ENCODE measurements at places on chromosomes 16 and 17.

- DNase-seq: no peak
Observed at GRCh38 chr16:88448461-88449266, 4.4 kb upstream of the ZFPM1 start.

DNA sequence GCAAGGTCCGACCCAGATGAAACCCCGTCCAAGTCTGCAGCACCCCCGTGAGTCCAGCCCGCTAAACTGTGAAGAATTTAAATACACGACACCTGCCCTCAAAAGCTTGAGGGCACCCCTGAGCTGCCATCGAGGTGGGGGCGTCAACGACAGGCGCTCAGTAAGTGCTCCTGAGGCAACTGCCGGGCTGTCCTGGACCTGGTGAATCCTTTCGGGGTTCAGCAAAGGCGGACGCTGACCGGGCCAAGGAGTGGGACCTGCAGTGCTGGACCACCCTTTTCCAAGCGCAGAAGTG, 512 bp upstream of the ENDOV start:
- no peak for DNase-seq

- DNase-seq: no peak
Observed at GRCh38 chr16:71360378-71360777, 1.9 kb downstream of the CALB2 start.

DNA sequence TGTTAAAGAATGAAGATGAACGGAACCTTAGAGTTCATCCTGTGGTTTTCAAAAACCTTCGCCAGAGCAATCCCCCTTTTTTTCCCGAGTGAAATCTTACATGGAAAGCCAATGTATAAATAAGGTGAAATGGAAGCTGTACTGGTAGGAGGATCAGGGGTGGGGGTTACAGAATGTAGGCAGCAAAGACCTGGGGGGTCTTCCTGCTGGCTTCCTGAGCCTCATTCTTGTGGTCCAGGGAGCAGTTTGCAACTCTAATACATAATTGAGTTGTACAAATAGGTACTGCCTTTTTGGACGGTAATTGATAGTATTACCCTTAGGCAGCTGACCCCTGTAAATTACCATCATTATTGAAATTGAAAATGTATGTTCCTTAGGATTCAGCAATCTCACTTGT, 34.1 kb downstream of the KSR1 start:
- DNase-seq: no peak

GRCh38 chr16:75576384-75576811, 10.2 kb downstream of the GABARAPL2 start:
- DNase-seq: no peak

GRCh38 chr16:55640701-55641327, 15.0 kb upstream of the SLC6A2 start:
- no peak for DNase-seq

- no peak for DNase-seq
Observed at GRCh38 chr17:51860954-51861561, 297.5 kb downstream of the CA10 start.

DNA sequence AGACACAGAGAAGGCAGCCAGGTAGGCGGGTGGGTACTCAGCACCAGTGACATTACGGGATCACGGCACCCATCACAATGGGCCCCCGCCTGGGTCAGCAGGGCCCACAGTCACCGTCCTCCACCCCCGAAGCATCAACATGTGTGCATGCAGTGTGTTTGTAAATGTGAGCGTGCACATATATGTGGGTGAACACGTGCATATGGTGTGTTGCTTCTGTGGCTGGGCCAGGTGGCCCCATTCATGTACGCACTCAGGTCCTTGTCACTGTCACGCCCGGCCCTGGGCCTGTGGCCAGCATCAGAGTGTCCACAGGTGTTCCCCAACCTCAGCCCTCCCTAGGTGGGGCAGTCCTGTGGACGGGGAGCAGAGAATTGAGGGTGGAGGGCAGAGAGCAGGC, 37.1 kb downstream of the TNFRSF13B start:
- no peak for DNase-seq

DNA sequence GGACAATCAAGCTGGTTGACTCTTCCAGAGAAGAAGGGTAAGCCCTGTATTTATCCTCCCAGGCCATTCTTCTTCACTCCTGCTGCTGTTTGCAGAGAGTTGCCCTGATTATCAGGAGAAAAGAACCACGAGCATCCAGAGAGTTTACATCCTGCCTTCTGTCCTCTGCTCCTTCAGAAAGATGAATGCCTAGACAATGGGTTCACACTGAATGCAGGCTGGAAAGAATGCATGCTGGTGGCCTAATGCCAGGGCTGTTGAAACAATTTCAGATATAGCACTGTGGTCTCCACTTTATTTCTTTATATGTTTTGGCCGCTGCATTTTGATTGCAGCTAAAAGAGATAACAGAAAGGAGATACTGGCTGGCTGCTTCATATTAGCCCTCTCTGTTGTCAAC, 21.2 kb upstream of the HAS3 start:
- no peak for DNase-seq

DNA sequence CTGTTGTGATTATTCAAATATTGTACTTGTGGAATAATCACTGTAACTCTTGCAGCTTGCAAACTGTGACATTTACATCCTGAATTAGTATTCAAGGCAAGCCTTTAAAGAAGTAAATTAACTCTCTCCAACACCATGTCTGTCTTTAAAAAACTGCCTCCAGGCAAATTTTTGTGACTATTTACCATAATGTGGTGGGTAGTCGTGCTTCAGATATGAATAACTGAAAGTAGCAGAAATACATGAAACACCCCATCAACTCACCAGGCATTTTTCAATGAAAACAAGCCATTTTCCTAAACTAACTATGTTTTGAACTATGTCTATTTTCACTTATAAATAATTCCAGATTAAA, 217.4 kb upstream of the PSMD7 start:
- DNase-seq: no peak

DNA sequence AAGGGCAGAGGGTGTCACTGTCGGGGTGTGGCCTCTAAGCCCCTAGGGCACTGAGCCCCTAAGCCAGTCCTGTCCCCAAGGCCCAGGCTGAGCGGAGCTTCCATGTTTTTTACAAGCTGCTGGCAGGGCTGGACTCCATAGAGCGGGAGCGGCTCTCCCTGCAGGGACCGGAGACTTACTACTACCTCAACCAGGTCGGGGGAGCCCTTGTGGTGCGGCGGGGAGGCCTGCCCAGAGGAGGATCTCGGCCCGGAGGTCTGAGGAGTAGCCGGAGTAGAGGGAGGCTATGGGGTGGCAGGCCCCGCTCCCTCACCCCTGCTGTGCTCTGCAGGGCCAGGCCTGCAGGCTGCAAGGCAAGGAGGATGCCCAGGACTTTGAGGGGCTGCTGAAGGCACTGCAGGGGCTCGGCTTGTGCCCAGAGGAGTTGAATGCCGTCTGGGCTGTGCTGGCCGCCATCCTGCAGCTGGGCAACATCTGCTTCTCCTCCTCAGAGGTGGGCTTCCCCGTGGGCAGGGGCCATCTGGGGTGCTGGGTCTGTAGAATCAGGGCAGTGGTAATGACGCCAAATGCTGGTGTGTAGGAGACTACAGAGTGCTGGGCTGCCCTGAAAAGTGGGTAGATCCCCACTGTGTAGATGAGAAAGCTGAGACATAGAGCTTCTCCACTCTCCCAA, 4.9 kb downstream of the MYO15B start:
- no peak for DNase-seq

GRCh38 chr17:47844814-47845715, 4.0 kb upstream of the SCRN2 start:
- DNase-seq: no peak

DNA sequence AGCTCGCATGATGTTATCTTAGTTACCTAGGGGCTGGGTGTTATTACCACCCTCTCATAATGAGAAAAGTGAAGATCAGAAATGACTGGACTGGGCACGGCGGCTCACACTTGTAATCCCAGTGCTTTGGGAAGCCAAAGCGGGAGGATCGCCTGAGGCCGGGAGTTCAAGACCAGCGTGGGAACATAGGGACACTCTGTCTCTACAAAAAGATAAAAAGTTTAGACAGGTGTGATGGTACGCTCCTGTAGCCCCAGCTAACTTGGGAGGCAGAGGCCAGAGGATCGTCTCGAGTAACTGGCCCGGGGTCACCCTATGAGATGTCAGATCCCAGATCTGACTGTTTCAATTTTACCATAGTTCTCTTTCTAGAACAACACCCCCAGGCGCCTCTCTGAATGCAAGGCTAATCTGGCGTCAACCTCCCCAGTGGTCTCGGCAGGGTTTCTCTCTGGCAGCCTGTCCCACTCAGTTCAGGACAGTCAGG, 1.9 kb upstream of the CCDC102A start:
- no peak for DNase-seq

DNA sequence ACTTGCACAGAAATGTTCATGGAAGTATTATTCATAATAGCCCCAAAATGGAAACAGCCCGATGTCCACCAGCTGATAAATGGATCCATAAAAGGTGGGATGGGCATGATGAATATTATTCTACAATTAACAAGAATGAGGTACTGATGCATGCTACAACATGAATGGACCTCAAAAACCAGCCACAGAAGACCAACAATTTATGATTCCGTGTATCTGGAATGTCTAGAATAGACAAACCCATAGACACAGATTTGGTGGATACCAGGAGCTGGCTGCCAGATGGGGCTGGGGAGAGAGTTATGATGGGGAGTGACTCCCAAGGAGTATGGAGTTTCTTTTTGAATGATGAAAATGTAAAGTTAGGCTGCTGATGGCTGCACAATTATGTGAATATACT, 10.8 kb upstream of the NAGLU start:
- no peak for DNase-seq

DNA sequence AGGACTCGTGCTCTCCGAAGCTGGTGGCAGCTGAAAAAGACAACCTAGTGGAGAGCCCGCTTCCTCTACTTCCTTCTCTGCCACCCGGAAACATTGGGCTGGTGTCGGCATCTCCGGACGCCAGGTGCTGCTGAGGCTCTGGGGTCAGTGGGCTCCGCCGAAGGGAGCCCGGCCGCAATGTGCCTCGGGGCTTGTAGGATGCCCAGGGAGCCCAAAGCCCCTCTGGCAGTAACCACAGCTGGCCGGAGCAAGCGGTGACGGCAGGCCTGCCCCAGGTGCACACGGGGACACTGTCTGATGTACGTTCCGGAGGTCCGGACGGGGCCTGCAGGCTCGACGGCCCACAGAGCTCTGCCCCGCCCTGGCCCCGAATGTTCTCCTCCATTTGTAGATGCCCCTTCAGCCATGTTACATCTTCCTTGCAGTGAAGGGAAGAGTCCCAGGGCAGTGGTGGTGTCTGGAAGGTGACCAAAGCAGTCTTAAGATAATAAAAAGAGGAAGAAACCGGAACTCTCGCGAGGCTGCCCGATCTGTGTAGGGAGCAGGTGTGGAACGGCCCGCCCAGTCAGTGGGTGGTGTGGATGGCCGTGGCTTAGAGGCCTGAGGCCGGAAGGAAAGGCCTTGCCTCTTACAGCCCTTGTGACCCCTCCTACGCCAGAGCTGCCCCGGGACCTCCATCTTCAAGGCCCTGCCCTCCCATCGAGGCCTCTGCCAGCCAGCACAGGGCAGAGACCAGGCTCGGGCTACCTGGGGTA, 22.6 kb downstream of the NDUFAF8 start:
- no peak for DNase-seq

DNA sequence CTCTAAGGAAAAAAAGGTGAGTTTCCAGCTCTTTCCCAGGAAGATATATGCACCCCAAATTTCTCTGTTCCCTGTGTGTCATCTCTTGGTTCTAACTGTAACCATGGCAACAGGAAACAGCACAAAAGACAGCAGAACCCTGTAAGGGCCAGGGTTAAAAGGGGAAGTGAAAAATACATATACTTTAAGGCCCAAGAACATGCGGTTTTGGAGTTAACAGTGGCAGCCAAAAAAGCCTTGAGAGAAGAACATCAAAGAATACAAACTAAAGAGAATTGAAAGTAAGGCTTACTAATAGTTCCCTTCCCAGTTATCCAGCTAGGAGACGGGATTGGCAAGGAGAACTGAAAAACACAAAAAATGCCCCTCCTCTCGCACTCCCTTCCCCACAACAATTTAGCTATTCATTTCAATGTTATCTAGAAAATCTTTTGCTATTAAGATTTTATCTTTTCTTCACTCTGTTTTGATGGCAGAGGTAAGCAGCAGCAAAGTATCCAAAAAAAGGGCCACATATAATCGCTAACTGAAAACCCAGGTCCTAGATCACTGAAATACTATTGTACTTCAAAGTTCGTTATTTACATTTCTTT, 1.5 kb downstream of the SPOP start:
- no peak for DNase-seq

GRCh38 chr16:56980792-56981724, 8.3 kb upstream of the NLRC5 start:
- DNase-seq: no peak

DNA sequence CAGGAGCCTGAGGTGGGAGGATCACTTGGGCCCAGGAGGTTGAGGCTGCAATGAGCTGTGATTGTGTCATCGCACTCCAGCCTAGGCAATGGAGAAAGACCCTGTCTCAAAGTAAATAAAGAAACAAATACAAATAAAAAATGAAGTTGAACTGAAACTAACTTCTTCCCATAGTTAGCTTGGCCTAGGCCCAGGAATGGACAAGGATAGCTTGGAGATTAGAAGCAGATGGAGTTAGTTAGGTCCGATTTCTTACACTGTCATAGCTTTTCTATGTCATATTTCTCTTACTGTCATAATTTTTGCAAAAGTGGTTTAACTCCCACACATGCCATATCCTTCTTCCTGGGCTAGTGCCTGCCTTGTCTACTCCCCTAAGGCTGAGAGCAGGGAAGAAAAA, 154.7 kb upstream of the CACNG3 start:
- no peak for DNase-seq

DNA sequence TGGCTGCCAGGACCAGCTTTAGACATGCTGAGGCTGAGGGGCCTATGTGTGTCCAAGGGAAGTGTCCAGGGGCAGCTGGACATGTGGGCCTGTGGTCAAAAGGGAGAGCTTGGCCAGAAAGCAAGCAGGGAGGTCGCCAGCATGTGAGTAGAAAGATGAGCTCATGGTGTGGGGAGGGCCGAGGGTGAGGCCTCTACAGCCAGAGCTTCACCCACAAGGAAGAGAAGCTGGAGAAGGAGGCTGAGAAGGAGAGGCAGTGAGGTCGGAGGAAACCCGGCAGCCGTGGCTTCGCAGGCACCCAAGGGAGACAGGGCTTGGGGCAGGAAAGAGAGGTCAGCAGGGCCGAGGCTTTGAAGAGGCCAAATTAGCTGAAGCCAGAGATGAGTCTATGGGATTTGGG, 4.0 kb upstream of the HSD11B2 start:
- no peak for DNase-seq

- no peak for DNase-seq
Observed at GRCh38 chr16:12091569-12092543, 115.3 kb downstream of the SNX29 start.

DNA sequence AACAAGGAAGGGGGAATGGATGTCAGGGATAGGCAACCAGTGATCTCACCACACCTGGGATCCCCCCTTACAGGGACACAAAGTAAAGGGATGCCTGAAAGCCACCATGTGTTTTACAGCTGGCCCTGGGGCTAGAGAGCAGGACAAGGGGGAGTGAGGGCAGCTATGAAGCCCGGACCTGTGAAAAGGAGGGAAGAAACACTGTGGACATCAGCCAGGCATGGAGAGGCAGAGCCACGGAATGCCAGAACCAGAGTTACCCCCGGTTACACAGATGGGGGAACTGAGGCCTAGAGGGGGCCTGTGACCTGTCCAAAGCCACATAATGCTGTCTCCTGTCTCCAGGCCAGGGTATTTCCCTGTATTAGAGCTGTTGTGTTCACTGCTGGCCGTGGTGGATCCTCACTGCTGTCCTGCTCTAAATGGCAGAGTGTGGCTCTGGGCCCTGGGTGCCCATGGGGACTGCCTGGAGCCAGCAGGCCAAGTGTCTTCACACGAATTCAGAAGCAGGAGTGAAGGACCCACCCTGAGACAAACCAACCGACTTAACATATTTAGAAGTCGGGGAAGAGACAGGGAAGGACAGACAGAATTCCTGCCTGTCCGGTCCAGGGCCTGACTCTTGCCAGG, 29.7 kb upstream of the ITGA3 start:
- no peak for DNase-seq

GRCh38 chr16:347203-347602, 5.3 kb downstream of the AXIN1 start:
- no peak for DNase-seq
